ENCODE measurements at places on chromosomes 2 and 18.

GRCh38 chr2:65918760-65919187 is 486.4 kb upstream of the SPRED2 start:
- no peak for DNase-seq

DNA sequence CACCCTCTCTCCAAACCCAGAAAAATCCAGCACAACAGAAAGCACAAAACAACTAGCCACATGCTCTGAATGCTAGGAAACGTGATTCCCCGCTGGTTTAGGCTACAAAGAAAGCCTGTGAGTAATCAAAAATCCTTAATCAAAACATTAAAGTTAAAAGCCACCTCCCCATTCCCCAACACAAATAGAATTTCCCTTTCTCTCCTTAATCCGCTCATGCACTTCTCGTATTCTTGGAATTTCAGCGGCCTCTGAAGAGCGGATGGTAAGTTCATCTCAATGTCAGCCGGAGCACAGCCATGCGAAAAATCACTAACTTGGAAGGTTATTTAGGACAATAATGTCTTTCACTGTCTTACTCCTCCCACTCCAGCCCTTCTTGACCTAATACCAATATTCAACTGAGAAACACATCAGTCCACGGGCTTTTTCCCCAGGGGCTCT is 126.7 kb downstream of the OSBPL1A start:
- DNase-seq: no peak

- DNase-seq: no peak
Measured at GRCh38 chr2:132496555-132496954, 80.0 kb downstream of the GPR39 start.

- DNase-seq: no peak
Measured at GRCh38 chr2:26892922-26893524, 45.1 kb downstream of the DPYSL5 start.

- DNase-seq: no peak
Measured at GRCh38 chr2:175017618-175018414, 12.6 kb upstream of the CHN1 start.

DNA sequence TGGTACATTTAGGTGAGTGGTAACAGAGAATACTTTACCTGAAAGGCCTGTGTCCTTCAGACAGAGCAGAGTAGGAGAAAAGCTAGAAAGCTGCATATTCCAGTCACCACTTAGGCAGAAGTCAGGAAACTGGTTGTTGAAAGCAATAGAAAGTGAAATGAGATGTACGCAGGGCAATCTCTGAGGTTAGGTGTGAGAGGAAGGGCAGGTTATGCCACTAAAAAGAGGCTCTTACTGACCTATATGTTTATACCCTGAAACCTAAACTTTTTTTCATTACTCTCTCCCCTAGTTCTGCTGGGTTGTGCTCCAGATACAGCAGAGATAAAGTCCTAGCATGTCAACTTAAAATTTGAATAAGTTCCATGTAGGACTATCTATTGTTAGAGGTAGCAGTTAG is 93.5 kb downstream of the COX7A2L start:
- DNase-seq: no peak

- no peak for DNase-seq
Measured at GRCh38 chr2:170052151-170052550, 125.8 kb upstream of the MYO3B start.

DNA sequence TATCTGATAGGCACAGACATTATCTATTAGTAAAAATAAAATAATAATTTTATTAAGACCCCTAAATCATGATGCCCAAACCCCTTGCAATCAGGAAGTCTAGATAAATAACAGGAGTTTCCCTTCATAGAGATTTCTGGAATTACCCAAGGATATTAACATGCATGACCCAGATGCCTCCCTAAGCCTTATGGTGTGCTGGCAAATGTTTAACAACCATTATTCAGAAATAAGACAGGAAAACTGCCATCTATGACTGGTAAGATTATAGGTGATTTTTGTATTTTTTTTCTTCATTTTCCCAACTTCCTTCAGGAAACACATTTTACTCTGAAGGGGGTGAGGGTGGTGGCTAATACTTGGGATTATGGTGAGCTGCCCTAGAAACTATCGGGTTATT is 2.7 kb upstream of the PPP1CB start:
- DNase-seq: no peak

DNA sequence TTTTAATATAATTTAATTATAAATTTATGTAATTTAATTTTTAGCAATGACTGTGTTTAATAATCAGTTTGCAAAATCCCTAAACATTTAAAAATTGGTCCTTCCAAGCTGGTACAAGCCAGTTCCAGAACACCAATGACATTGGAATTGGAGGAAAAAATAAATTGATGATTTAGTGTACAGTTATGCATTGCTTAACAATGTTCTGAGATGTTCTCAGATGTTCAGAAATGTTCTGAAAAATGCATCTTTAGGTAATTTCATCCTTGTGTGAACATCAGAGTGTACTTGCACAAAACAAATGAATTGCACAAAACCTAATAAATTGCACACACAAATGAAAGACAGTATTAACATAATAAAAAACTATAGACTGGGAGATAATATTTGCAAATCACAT is 95.2 kb downstream of the TRIB2 start:
- no peak for DNase-seq

DNA sequence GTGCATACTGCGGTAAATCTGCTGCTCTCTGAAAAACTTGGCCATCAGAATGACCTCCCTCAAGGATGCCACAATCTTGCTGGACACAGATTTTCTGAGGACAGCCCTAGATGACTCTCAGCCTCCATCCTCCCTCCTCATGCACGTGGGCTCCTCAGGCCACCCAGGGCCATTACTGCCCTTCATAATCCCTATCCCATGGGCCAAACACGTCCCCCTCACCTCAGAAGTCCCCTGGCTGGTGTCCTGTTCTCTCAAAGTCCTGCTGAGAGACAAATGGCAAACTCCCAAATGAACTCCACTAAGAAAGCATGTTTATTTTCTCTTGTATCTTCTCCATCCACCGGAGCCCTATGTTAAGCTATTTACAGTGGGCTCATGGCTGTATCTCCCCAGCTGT is 125.7 kb downstream of the MRO start:
- no peak for DNase-seq

DNA sequence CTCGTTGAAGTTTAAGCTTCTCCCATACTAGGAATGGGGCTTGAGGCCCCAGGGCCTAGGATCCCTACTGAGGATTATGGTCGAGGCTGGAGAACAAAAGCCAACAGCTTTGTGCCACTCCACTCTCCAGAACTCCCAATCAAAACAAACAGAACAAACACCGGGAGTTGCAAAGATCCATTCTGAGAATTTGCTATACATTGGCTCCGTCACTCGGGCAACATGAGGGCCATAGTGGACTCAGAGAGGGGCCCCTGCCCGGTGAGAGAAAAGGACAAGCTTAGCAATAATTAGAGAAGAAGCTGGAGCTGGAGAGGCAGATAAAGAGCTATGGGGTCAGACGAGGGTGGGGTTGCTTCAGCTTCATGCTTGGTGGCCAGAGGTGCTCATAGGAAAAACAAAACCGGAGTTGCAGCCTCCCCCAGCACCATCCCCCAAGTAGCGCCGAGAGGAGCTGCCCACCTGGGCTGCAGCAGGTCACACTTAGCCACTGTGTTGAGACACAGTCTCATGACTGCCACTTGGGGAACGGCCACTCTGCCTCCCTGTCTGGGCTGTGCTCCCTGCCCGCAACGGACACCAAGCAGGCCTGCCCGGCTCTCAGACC is 142.3 kb upstream of the HAAO start:
- no peak for DNase-seq

GRCh38 chr2:34825686-34826085 is 1226.6 kb upstream of the FAM98A start:
- DNase-seq: no peak

DNA sequence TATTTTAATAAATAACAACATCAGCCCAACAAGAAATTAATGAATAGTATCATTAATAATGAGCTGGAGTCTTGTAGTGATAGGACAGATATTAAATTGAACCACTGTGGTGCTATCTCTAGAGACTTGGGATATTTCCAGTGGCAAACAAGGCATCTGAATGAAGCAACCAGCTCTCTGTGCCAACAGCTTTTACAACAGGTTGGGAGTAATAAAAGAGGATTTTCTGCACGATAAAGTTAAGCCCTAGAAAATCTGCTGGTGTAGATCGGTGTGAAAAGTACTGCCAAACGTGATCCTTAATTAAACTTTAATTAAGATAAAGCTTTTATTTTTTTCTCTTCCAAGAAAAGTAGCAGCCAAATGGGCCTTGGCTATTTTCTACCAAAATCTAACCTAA is 385.5 kb downstream of the NR4A2 start:
- DNase-seq: no peak

DNA sequence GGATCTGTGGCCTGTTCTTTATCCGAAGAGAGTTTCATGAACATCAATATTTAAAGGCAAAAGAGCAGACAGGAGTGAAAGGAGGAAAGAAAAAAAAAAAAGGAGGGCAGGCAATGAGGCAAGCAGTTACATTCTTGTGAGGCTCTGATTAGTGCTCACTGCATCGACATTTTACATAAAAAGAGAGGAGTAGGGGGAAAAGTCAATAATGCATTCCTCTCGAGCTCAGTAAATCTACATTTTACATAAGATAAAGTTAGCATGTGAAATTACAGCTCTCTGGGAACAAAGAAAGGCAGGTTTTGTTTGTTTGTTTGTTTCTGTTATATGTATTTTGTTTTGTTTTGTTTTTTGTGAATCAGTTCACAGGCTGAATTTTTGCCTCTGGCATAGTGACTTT is 187.1 kb upstream of the ARL4C start:
- DNase-seq: no peak

DNA sequence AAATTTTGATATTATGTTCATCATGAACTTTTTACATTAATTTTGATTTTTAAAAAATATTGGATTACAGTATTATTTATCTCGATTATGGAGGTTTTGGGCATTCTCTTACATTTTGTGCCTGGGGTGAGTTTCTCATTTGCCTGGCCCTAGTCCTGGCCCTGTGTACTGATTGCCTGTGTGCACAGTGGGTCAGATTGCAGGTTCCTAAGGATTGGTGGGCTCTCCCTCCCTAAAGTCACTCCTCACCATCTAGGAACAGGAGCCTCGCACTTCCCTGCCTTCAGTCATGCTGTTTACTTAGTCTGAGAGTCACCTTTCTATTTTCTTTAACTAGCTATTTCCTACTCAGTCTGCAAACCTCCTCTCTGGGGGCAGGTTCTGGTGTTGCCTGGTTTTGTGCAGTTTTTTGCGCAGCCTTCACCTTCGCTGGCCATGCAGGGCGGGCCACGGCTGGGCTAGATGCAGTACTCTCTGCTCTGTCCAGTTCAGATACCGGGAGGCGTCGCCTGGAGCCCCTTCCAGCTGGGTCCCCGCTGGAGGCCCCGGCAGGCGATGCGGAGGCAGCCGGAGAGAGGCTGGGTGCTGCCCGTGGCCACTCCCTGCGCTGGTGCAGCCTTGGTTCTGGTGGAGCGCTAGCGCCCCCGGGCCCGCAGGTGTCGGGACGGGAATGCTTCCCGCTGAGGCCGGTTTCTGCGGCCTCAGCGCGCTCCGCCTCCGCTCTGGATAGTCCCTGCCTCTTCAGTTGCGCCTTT is 23.3 kb upstream of the MC5R start:
- DNase-seq: no peak

DNA sequence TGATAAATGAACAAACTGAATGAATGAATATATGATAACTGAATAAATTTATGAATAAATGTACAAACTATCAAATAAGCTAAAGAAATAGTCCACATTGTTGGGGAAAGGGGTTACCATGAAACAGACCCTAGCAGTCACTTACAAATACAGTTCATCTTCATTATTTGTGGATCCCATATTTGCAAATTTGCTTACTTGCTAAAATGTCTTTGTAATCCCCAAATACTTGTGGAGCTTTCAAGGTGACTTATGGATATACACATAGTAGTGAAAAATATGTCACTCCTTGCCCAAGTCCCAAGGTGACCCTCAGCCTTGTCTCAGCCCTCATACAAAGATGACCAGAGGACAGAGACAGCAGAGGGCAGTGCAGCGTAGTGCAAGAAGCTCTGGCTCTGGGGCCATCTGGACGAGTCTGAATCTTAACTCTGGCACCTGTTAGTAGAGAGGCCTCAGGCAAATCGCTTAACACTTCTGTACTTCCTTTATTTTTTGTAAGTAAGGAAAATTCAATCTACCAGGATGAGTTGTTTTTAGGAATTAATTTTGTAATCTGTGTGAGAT is 3.1 kb downstream of the PAIP2B start:
- no peak for DNase-seq

DNA sequence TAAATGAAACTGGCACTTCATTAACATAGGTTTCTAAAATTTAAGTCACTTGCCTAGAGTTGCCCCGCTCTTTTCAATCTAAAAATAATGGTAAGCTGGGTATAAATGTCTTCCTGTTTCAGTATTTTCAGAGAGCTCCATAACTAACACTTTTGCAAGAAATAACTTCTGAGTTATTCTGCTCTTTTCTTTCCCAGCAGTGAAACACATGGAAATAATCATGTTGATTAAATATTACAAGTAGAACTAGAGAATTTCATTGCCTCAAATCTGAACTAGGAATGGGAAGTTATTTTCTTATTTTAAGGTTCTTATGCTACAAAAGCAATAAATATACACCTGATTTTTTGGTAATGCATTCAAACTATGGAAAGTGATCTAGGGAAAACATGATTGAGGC is 257.4 kb downstream of the IKZF2 start:
- DNase-seq: no peak

DNA sequence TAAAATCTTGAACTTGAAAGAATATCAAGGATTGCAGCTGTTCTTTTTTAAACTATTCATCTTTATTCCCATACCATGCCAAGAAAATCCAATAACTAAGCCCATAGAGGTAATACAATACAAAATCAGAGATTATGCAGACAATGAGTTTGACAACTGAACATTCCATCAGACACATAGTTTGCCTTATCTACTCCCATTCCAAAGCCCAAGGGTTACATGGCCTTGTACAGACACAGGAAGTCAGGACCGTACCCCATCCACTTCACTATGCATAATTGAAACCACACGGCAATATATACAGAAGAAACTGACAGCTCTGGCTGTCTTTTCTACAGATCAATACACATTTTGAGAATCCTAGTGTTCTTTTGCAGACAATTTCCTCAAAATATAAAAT is 181.3 kb downstream of the TMX3 start:
- DNase-seq: no peak

Data from activated CD8-positive, alpha-beta memory T cell treated with anti-CD3 and anti-CD28 coated beads for 1 hour (primary cell).